Activated naive CD4-positive, alpha-beta T cell treated with Interleukin-2 at 50 U/mL for 16 hours (primary cell): ENCODE measurements at places on chromosomes 12 and 14.
A peak's percentile ranks its signal among the peaks of the same experiment; 100 is the strongest.

GRCh38 chr12:93536766-93537488, 35.5 kb upstream of the SOCS2 start:
- no peak for DNase-seq

DNA sequence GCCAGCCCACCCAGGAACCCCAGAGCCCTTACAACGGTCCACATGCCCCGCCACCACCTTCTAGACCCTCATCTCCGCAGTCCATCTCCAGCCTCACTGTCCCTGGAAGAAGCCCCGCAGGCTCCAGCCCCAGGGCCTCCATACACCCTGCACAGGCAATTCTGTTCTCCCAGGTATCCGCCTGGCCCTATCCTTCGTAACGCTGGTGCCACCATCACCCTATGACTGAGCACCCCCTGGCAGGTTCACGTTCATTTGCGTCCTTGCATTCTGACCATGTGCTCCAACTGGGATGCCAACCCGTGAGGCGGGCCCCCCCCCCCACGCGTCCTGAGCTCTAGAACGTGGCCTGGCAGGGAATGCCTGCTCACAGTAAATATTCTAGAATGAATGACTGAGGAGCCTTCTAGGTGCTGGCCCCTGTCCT, 675 bp upstream of the SCARB1 start:
- no peak for DNase-seq

DNA sequence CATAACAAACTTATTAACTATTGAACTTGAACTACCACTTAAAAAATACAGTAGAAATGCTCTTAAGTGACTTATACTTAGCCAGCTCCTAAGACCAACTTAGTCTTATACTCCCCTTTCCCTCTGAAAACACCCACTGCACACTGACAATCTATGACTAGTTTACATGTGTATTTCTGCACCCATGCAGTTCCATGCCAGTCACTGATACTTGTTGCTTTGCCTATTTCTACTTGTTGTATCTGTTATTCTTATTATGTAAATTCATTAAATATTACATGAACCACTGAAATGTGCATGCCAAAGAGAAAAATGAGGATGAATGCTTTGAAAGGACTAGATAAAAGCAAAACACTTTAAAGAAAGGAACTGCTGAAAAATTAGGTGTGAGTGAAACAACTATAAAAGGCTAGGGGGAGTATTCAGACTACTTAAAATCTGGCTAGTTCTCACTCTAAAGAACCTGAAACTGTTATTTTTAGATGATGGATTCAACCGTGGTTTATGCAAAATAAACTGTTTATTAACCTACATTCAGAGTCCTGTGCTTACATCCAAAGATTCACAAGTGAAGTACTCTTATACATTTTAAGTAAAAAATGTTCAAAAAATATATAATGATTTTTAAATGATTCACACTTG, 74.7 kb downstream of the RPS6KA5 start:
- no peak for DNase-seq

- DNase-seq, result no peak
Measured at GRCh38 chr14:97177635-97178034, 380.5 kb downstream of the VRK1 start.

GRCh38 chr12:100795800-100796179, 1.2 kb downstream of the ANO4 start:
- no peak for DNase-seq

DNA sequence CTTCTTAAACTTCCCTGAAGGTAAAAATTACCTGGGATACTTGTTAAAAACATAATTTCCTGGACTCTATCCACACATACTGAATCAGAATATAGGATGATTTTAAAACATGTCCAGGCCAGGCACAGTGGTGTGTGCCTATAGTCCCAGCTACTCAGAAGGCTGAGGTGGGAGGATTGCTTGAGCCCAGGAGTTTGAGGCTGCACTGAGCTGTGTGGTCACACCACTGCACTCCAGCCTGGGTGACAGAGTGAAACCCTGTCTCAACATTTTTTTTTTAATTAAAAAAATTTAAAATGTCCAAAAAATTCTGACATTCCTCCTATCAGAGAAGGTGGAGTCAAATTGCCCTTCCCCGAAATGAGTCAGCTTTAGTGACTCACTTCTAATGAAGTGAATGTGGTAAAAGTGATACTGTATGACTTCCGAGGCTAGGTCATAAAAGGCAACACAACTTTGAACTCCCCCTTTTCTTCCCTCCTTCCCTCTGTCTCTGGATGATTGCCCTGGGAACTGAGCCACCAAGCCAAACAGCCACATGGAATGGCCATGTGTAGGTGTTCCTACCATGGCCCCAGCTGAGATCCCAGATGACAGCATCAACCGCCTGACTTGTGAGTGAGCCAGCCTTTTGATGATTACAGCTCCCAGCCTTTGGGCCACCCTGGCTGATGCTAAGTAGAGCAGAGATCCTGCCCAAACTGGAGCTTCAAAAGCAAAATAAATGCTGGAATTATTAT, 36.3 kb downstream of the LIMA1 start:
- peak; percentile 37 for DNase-seq

GRCh38 chr12:28457785-28458184, 267.5 kb downstream of the CCDC91 start:
- DNase-seq, result no peak

- DNase-seq, result no peak
Measured at GRCh38 chr12:87513536-87514280, 515.5 kb downstream of the C12orf50 start.

GRCh38 chr12:113285679-113286610, 49.0 kb downstream of the SLC8B1 start:
- no peak for DNase-seq

- no peak for DNase-seq
Measured at GRCh38 chr14:64639340-64639821, 64.8 kb upstream of the PLEKHG3 start.

DNA sequence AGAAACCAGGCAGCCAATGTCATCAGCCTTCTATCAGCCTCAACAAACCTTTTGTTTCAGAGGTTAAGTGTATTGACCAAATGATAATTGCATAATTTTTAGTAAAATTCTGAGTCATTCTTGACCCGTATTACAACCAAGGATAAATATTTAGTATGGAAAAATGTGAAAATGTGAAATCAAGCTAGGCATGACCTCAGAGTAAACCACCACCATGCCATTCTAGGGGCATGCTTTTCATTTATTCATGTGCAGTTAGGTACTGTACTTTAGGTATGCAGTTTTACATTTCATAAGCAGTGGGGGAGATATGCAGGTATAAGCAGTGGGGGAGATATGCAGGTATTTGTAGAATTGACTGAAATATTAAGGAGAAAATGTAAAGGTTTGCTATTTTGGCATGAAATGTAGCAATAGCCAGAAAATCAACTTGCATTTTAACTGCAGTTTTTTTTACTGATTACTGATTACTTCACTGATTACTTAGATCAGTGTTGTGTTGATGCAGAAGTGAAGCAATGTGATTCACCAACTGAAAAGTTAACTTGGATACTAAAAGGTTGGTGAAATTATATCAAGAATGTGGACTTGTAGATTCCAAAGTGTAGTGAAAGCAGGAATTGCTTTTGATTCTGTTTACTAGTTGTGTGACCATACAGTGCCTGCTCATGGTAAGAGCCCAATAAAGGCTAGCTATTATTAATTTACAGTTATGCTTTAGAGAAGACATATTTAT, 184.2 kb downstream of the ESR2 start:
- DNase-seq, result no peak

DNA sequence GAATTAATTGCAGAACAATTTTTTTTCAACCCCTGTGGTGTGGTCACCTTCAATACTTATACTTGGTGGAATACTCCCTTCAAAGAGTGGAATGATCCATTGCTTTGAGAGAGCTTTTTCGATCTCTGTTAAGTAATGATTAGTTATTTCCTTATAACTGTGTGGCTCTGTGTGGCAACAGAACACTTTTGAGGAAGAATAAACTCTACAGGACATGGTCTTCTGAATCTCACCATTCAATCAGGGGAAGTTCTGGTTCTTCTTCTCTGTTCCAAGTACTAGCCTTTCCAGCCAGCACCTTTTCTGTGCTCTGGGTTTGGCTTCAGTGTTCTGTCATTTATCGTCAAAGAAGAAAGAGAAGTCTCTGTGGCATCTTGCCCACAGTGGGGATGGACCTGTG, 369.2 kb downstream of the ZFP36L1 start:
- no peak for DNase-seq

DNA sequence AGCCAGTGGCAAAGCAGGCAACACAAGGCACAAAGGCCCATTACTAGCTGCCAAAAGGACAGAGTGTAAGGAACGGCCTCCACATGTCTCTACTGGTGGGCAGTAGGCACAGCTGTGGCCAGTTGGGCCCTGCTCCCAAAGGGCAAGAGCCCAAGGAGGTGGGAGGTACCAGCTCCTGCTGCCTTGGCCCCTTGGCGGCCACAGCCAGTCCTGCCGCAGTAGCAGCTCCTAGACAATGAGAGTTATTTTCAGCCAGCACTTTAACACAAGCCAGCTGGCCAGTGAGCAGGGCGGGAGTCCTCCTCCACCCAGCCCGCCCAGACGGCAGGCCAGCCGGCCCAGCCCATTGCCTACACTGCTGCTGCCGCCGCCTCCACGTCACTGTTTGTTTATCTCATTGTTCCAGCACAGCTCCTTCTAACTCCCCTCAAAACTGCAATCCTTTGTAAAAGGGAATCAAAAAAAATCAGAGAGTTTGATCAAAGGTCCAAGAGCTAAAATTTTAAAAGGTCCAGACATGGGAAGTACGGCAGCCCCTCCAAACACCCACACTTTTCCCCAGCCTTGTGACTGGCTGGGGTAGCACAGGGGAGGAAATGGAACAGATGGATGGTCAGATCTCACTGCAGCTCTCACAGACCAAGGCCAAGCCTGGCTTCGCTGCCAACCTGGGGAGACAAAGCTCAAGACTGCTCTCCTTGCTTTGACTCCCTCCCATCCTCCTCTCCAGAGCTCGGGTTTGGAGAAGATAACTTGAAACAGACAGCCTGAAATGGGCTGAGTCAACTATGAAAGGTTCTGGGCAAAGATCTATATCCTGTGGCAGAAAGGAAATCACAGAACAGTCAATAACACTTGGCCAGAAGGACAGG, 33.5 kb downstream of the FMNL3 start:
- DNase-seq, result no peak

DNA sequence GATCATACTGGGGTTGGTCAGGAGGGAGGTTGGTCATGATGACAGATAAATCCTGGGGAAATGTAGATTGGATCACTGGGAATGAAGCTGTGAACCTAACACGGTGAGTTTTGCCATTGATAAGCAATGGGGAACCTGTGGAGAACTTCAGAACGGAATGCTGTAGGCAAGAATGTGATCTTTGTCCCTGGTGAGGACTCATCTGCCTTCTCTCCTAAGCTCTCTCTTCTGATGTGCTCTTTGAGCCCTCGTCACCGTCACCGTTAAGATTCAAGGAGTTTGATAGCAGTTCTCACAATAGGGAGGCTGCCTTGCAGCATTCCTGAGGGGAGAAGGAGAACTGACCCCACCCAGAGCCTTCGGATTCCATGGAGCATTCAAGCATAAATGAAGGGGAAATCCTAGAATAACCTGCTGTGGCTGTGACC, 217.6 kb downstream of the ANO6 start:
- no peak for DNase-seq

GRCh38 chr14:61662437-61663311, 32.6 kb upstream of the HIF1A start:
- DNase-seq, result peak; percentile 51

DNA sequence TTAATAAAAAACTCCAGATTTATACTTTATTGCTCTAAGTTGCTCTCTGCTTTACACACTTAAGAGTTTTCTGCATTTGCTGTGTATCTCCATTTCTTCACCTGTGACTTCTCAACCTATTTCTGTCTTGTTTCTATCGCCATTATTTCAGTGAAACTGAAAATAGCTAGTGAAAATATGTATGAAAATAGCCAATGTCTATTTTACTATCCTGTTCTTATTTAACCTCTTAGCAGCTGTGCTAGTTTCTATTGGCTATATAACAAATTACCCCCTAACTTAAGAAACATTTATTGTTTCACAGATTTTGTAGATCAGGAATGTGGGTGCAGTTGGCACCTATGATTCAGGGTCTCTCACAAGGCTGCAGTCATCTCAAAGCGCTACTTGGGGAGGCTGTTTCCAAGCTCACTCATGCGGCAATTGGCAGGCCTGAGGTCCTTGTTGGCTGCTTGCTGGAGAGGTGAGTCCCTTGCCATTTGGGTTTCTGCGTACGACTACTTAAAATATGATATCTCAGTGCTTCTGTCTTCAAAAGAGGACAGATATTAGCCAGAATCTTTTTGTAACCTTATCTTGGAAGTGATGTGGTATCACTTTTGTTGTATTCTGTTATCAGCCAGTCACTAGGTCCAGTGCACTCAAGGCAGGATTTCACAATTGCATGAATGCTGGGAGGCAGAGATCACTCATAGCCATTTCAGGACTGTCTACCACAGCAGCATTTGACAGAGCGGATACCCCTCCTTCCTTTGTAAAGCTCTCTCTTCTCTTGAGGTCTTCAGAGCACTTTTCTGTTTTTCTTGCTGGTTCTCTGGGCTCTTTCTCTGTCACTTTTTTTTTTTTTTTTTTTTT, 7.2 kb downstream of the ERC1 start:
- DNase-seq, result no peak

GRCh38 chr12:10160617-10161385, 11.1 kb downstream of the OLR1 start:
- no peak for DNase-seq

GRCh38 chr14:100834794-100835547, 9.1 kb downstream of the MEG3 start:
- DNase-seq, result no peak

DNA sequence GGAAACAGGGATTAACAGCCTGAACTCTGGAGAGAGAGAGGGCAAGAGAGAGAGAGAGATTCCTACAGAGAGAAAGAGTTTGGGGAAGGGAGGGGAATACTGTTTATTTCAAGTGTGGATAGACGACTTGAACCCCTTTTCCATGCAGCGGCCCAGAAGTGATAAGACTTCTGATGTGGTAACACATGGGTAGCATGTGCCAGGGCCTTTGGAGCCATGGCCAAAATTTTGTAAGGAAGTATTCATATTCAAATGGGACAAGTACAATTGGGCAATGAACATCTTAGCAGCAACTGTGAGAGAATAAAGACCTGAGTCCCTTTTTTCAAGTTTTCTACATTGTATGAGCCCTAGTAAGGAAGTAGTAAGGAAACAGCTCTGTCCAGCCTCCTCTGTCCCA, 42.4 kb upstream of the CCDC196 start:
- no peak for DNase-seq
